Stimulated activated naive CD4-positive, alpha-beta T cell treated with Interleukin-2 at 50 U/mL for 16 hours (primary cell): ENCODE measurements at places on chromosomes 7 and 10.

- DNase-seq: no peak
Measured at GRCh38 chr7:34135924-34136323, 230.6 kb downstream of the BMPER start.

GRCh38 chr7:35613150-35613549 is 81.8 kb downstream of the HERPUD2 start:
- DNase-seq: no peak

DNA sequence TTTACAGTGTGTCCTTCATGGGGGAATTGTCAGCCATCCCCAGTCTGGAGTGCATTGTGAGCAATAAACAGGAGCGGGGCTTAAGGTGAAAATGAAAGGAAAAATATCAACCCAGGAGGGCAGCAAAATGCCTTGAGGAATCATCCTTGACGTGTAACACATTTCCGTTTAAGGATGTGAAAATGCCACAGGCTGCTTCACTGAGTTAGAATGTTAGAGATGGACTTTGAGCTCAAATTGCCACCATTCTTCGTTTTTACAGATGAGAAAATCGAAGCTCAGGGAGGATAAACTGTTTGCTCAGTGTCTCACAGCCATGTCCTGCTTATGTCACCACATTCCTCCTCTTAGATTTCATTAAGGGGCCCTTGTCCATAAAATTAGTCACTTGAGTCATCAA is 23.1 kb downstream of the SORCS3 start:
- DNase-seq: no peak

DNA sequence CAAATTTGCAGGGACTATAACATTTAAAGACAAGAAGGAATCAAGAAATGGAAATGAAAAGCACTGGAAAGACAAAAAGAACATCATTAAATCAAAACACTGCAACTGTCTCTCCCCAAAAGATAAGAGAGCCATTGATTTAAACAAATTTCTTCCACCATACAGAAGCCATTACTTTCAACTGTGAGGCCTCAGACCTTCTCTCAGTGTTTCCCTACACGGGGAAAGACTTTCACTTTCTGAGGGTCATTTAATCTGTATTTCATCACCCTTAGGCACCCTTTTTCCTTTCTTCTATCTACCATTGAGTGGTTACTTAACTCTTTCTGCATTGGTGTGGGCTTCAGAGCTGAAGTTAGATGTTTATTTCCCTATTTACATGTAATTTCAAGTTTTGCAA is 47.5 kb downstream of the CCDC172 start:
- no peak for DNase-seq

DNA sequence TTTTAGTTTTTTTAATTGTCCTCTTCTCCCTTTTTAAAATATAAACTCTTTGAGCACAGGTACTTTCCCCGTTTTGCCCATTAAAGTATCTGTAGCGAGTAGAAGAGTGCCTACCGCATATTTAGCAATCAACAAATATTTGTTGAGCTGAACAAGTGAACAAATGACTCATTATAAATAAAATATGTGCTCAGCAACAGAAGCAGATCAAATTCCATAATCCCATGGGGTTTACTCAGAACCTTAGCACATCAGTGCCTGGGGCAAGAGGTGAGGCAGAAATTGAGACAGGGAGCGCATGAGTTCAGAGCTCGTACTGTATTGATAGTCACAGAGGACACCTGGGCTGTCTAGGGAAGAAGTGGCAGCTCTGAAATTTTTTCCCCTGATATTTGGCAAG is 161.0 kb downstream of the SEM1 start:
- DNase-seq: no peak

- DNase-seq: no peak
Measured at GRCh38 chr7:24102988-24103387, 181.0 kb upstream of the NPY start.

GRCh38 chr7:149790754-149791360 is 17.5 kb upstream of the ZNF467 start:
- DNase-seq: no peak

DNA sequence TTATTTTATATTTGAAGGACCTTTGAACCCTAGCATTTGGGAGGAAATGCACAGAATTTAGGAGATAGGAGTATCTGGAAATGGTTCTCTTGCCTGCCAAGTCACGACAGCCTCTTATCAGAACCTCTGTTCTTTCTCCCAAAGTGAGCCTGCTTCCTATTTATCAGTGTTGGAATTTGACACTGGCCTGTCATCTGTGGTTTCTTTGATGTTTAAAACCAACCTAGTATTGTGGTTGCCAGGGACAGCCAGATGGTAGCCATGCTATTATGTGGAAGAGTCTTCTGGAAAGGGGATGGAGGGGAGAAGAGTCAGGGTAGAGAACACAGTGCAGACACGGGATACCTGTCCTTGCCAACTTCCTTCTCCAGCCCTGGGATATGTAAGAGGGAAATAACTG is 21.1 kb downstream of the ZNF282 start:
- DNase-seq: no peak

DNA sequence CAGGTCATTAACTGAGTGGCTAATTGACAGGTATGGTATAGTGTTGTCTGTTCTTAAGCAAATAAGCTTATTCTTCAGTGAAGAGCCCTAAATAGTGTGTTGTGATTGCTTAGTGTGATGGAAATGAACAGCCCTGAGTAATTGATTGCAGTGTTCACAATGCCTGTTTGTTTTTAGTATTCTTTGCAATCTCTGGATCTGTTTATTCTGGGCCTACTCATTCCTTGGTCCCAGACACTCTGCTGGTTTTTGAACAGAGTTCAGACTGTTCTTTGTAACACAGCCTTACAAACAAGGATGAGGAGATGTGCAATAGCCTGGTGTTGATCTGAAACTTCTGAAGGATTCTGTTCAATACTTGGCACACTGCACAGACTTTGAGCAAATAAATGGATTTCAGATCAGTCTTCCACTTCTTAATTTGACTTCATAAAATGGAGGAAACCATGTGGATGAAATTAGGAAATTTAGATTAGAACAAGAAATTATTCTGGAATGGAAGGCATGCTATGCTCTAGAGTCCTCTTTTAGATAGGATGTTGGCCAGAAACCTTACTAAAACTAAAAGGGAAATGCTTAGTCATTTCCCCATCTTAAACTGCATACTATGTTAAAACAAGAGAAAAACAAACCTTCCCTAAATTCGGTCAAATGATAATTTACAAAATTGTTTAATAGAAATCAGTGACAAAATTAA is 444.2 kb upstream of the SEMA3D start:
- DNase-seq: no peak

- no peak for DNase-seq
Measured at GRCh38 chr7:145016068-145016467, 180.2 kb upstream of the TPK1 start.

GRCh38 chr10:72308320-72308987 is 34.7 kb downstream of the DDIT4 start:
- DNase-seq: no peak
